Right hindlimb (tissue), 1 donor: ENCODE measurements at places on chromosomes 6 and 20.

- no peak for DNase-seq
Observed at GRCh38 chr6:108366236-108366635, 71.4 kb downstream of the AFG1L start.

- DNase-seq: no peak
Observed at GRCh38 chr6:147244832-147245231, 40.6 kb downstream of the STXBP5 start.

- no peak for DNase-seq
Observed at GRCh38 chr6:83160167-83160566, 32.9 kb downstream of the PGM3 start.

DNA sequence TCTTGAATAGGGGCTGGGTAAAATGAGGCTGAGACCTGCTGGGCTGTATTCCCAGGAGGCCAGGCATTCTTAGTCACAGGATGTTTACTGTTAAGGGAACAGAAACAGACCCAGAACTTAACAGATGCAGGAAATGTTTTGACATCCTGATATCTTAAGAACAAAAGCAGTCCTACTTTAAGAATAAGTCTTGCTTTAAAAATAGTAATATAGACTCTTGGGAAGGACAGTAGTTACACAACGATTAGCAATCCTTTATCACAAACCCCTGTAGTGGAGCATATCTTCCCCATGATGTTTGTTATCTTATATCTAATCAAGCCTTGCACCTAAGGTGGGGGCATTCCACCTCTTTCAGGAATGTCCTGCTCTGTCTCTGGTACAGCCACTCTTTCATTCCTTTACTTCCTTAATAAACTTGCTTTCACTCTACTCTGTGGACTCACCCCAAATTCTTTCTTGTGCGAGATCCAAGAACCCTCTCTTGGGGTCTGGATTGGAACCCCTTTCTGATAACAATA, 493.7 kb upstream of the SULF2 start:
- no peak for DNase-seq

DNA sequence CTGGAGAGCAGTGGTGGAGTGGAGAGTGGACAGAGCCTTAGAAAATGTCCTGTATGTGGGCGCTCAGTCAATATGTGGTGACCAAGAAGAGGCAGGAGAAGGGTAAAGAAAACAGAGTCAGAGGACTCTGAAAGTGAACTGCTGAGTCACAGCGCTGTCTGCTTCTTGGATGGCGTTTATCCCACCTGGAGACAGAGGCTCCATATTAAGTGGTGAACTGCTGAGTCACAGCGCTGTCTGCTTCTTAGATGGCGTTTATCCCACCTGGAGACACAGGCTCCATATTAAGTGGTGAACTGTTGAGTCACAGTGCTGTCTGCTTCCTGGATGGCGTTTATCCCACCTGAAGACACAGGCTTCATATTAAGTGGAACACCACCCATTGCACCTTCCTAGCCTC, 119.3 kb upstream of the RALGAPA2 start:
- DNase-seq: no peak

DNA sequence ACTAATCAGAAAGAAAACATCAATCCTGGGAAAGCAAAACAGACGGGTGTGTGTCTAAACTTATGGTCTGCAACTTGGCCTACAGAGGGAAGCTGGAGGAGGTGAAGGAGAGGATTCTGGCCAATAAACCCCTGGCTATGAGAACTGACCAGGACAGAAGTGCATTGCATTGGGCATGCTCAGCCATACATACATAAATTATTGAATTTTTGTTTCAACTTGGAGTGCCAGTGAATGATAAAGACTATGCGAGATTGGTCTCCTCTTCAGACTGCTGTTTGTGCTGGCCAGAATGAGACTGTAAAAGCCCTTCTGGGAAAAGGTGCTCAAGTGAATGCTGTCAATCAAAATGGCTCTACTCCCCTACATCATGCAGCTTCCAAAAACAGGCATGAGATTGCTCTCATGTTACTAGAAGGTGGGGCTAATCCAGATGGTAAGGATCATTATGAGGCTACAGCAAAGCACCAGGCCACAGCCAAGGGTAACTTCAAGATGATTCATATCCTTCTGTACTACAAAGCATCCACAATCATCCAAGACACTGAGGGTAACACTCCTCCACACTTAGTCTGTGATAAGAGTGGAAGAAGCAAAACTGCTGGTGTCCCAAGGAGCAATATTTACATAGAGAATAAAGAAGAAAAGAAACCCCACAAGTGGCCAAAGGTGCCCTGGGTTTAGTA, 17.4 kb downstream of the ADNP start:
- DNase-seq: no peak

DNA sequence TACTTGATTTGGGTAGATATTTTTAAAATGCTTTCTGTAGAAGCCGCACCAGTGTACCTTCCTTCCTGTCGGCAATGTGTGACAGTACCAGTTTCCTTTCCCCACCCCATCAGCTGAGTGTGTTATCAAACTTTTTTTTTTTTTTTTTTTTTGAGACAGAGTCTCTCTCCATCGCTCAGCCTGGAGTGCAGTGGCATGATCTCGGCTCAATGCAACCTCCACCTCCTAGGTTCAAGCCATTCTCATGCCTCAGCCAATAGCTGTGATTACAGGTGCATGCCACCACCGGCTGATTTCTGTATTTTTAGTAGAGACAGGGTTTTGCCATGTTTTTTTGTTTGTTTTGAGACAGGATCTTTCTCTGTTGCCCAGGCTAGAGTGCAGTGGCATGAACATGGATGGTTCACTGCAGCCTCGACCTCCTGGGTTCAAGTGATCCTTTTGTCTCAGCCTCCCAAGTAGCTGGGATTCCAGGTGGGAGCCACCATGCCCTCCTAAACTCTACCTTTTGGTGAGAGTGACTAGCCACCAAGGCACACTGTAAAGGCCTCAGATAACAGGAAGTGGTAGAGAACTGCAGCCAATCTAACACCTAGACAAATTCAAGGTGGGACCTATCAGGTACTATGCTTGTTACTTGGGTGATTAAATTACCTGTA, 26.5 kb upstream of the ZBTB22 start:
- no peak for DNase-seq

DNA sequence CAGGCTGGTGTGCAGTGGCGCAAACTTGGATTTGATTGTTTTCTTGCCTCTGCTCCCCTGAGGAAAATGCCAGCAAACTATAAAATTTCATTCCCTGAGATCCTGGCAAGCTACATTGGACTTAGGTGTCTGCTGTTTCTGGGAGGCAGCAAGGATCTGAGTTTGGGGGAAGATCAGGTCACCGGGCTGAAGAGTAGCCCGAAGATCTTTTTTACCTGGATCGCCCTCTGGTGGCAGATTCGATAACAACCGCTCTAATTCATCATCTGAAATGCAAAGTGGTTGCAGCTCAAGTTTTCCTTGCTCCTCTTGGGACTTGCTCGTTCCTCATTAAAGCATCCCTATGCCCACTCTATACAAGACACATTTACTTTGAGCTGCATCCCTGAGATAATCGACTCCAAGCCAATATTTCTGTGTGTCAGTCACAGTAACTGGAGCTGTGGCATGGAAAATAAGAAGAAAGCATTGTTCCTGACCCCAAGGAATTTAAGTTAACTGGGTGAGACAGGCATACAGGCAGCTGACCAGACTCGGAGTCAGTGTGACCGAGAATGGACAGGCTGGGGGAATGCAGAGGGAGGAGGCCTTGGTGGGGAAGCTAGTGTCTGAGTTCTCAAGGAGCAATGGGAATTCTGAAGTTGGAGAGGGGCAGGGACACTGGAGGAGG, 131.8 kb upstream of the PROKR2 start:
- DNase-seq: peak; percentile 58

DNA sequence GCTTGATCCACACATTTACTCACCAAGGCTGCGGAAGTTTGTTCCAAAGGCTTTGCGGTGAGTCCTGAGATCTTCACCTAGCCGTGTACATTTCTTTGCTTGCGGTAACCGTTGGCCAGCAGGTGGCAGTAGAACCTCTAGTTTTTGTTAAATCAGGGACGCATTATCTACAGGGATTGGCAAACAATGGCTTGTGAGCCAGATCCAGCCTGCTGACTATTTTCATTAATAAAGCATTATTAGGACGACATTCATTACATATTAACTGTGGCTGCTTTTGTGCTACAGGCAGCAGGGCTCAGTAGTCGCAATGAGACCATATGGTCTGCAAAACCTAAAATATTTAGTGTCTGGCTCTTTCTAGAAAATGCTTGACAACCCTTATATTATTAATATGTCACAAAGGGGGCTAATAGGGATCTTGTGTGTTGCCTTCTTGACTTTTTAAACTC, 174.1 kb downstream of the DOK5 start:
- peak; percentile 73 for DNase-seq

GRCh38 chr20:50267866-50268219, 77.2 kb downstream of the CEBPB start:
- no peak for DNase-seq

GRCh38 chr6:158571826-158572652, 12.1 kb downstream of the TMEM181 start:
- no peak for DNase-seq

DNA sequence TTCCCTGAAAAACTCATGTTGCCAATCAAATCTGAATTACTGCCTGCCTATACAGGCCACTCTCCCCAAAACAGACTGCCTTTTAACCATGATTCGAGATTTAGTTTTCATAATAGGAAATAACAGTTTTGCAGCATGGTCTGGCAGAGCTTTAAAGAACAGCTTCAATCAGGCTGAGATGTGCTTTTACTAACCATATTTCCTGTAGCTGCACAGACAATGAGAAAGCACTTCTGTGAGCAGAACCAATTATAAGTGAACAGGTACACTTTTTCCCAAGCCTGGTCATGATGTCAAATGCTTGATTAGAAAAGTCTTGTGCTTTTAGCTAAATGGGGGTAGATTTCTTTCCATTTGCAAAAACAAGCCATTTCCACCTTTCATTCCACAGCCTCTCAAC, 108.2 kb downstream of the THEMIS start:
- DNase-seq: no peak

GRCh38 chr20:2313316-2313715, 17.5 kb downstream of the TGM3 start:
- no peak for DNase-seq

DNA sequence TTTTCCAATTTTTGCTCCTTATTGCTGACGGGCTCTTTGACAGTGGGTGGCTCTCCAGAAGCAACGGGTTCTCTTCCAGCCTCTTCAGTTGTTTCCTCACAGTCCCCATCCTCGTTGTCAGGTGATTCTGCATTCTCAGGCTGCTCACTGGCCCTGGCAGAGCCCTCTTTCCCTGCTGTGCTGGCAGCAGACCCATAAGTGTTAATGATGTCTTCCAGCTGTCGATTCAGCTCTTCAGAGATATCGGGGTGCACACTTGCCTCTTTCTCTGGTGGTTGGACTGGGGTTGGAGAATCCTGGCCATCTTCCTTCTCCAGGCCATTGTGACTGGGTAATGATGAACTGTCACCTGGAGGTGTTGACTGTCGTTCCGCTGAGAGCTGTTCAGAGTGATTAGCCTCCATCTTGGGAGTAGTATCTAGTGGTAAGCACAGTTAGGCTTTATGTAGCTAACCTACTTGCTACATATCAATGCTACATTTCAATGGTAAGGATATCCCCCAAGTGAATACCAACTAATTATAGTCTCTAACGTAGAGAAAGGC, 3.2 kb downstream of the TXLNB start:
- no peak for DNase-seq

- no peak for DNase-seq
Observed at GRCh38 chr6:166850677-166851076, 105.7 kb downstream of the RNASET2 start.

DNA sequence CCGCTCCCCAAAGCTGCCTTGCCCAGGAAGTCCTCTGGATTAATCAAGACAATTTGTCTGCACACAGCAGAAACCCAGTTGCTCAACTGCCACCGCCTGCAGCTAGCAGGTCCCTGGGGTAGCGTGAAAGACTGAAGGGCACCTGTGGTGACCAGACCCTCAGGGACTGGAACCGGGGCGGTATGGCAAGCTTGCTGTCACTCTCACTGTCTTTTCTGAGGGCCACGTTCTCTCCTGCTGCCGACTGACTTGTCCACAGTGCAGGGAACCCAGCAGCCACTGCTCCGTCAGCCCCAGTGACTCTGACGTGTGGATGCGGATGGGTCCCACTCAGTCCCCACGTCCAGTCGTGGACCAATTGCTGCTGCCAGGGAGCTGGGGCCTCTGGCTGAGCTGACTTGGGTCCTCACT, 72.8 kb upstream of the PMEPA1 start:
- no peak for DNase-seq

- no peak for DNase-seq
Observed at GRCh38 chr20:62489186-62489931, 13.6 kb upstream of the GATA5 start.

GRCh38 chr6:161837854-161838253, 564.0 kb upstream of the AGPAT4 start:
- no peak for DNase-seq

DNA sequence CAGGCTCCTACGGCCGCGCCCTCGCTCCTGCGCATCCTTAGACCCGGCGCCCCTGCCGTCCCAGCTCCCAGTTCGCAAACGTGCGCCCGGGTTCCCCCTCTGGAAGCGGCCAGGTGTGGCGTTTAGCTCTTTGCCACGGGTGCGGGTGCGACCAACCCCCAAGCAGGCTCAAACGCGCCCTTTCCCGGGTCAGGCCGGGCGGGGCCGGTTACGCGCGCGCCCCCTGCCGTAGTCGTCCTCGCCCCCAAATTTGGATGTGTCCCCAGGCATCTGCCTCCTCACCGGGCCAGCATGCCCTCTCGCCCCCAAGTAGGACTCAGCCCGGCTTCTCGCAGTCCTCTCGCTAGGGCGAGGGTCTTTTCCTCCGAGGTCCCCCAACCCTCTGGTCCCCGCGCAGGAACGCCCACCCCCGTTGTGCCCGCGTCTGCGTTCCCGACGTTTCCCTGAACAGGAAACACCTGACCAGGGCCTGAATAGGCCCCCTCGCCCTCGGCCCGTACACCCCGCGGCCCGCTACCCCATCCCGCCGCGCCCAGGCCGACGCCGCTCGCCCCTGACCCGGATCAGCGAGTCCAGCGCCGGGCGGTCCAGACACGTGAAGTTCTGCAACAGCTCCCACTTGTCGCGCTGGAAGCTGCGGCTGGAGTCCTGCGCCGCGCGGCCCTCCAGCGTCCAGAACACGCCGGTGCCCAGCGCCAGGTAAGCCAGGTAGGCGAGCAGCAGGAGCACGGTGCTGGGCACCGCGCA, 520 bp downstream of the KCNK17 start:
- no peak for DNase-seq

DNA sequence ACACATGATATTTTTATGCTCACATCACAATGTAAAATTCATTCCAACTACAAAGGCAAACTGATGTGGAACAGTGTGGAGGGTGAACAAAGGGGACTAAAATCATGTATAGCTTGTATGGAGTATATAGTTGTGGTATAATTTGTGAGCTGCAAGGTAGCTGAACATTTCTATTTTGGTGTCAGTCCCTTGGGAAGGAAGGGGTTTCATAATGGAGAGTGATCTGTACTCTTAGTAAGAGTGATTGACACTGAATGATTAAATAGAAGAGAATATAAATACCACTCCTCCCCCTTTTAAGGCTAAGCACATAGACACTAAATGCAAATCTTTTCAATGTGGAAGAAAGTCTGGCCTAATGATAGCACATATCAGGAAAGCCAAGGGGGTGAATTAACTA, 104.6 kb downstream of the POPDC3 start:
- DNase-seq: no peak

- DNase-seq: no peak
Observed at GRCh38 chr20:52779125-52779524, 193.0 kb upstream of the TSHZ2 start.
